ENCODE measurements at places on chromosomes 7 and 10. TPM values are rescaled to one million over a fixed set of nuclear protein-coding genes. Genes with fewer than 3 reads are reported as not detected.

- H3K4me3 ChIP-seq, result peak overlapping the region; percentile 21
- H3K4me1 ChIP-seq, result peaks cover 36% of the 10 kb centered on the region
- H3K27me3 ChIP-seq, result no peaks in the 10 kb centered on the region
- DNase-seq, result peak; percentile 60
- H3K27ac ChIP-seq, result peak overlapping the region; percentile 81
These were observed 70.1 kb downstream of the AMZ1 start for GRCh38 chr7:2757904-2758672.

DNA sequence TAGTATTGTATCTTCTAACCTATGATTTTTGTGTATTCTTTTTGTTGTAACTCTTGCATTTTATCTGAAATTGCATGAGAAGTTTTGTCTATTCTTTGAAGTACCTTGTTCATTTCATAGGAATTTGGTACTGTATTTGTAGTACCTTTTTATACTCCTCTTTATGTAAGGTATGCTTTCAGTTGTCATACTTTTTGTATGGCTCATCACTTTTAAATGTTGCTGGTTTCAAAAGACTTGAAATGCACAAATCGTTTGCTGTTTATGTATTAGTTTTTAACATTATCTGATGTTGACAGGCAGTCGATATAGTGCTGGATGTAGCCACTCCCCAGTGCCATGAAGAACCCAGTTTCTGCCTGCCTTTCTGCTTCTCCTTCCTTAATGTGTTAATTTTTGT is 158.1 kb downstream of the SDK1 start:
- peaks cover 37% of the 10 kb centered on the region for H3K4me1 ChIP-seq
- peaks cover 6% of the 10 kb centered on the region for H3K36me3 ChIP-seq
- H3K27ac ChIP-seq, result no peak overlapping the region
- no peak overlapping the region for H3K4me3 ChIP-seq
- H3K27me3 ChIP-seq, result no peaks in the 10 kb centered on the region
- DNase-seq, result no peak

- peaks cover 35% of the 10 kb centered on the region for H3K4me1 ChIP-seq
- no peaks in the 10 kb centered on the region for H3K27me3 ChIP-seq
- peaks cover 52% of the 10 kb centered on the region for H3K36me3 ChIP-seq
- peak overlapping the region; percentile 49 for H3K4me3 ChIP-seq
These were observed 179.3 kb downstream of the PFKFB3 start for GRCh38 chr10:6382081-6382480.

LRRC17 gene
- total RNA-seq, result 0.30 TPM

GRCh38 chr7:105246679-105247078 is 142.0 kb downstream of the SRPK2 start:
- H3K36me3 ChIP-seq, result peaks cover 2% of the 10 kb centered on the region
- H3K27me3 ChIP-seq, result no peaks in the 10 kb centered on the region
- no peak for DNase-seq
- H3K27ac ChIP-seq, result no peak overlapping the region

VPS41 gene
- total RNA-seq, result 50.8 TPM

DNA sequence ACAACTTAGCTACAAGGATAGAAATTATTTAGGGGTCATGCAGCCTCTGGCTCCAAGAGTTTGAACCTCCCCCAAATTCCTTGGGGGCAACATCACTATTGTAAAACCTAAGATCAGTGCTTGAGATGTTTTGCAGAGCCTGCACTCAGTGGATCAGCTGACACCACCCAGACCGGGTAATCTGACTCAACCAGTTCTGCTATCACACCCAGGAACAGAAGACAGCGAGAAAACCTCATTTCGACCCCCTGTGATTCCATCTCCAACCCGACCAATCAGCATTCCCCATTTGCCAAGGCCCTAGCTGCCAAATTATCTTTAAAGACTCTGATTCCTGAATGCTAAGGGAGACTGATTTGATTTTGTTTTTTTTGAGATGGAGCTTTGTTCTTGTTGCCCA is 5.2 kb downstream of the TACR2 start:
- DNase-seq, result no peak
- H3K27ac ChIP-seq, result peak overlapping the region; percentile 31
- no peak overlapping the region for H3K4me3 ChIP-seq
- H3K27me3 ChIP-seq, result no peaks in the 10 kb centered on the region

HOXA6 gene
- total RNA-seq, result not detected

- DNase-seq, result peak; percentile 12
- no peaks in the 10 kb centered on the region for H3K4me1 ChIP-seq
- H3K27me3 ChIP-seq, result peaks cover 10% of the 10 kb centered on the region
- H3K27ac ChIP-seq, result no peak overlapping the region
- no peak overlapping the region for H3K4me3 ChIP-seq
- no peaks in the 10 kb centered on the region for H3K36me3 ChIP-seq
These were observed 305.8 kb downstream of the PLXNA4 start for GRCh38 chr7:132270517-132270916.

DNA sequence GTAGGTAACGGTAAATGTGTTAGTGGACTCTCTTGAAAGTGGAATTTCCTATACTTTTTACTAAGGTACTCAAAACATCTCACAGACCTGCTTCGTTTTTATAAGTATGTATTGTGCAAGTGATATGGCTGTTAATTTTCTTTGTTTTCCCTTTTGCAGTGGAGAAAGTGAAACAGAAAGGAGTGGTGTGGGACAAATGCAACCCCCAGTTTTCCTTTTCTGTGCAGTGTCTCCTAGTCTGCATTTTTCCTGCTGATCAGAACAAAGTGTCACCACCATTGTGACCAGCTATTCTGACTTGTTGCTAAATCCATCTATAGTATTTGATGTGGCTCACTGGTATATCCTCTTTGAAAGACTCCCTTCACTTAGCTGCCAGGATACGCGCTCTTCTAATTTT is 410.0 kb downstream of the EXOC4 start:
- no peak overlapping the region for H3K4me3 ChIP-seq
- peak overlapping the region; percentile 43 for H3K27ac ChIP-seq
- peaks cover 10% of the 10 kb centered on the region for H3K4me1 ChIP-seq
- no peak for DNase-seq
- H3K27me3 ChIP-seq, result no peaks in the 10 kb centered on the region
- peaks cover 7% of the 10 kb centered on the region for H3K36me3 ChIP-seq

DNA sequence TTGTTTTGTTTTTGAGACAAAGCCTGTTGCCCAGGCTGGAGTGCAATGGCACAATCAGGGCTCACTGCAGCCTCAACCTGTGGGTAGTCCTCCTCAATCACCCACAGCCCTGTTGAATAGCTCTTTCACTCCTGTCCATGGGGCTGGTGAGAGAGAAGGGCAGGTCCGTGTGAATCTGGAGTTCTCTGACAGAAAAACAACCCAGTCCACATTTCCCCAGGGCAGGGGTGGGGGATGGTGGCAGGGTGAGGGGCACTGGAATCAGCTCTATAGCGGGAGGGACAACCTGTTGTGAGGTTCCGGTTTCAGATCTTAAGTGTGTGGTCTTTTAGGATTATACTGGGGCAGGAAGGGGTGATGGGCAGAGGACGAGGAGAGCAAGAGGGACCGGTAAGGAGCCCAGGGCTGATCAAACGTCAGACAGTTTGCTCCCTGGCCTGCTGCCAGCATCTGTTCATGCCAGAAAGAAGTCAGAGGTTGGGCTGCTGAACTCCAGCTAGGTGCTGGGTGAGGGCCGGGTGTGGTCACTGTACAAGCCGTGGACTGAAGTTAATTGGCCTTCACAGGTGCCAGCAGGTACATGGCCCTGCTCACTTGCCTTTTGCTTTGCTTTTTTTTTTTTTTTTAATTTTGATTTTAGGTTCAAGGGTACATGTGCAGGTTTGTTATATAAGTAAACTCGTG is 33.2 kb upstream of the MKRN1 start:
- H3K4me1 ChIP-seq, result no peaks in the 10 kb centered on the region
- H3K36me3 ChIP-seq, result no peaks in the 10 kb centered on the region
- H3K27me3 ChIP-seq, result no peaks in the 10 kb centered on the region
- DNase-seq, result no peak
- no peak overlapping the region for H3K27ac ChIP-seq

DNA sequence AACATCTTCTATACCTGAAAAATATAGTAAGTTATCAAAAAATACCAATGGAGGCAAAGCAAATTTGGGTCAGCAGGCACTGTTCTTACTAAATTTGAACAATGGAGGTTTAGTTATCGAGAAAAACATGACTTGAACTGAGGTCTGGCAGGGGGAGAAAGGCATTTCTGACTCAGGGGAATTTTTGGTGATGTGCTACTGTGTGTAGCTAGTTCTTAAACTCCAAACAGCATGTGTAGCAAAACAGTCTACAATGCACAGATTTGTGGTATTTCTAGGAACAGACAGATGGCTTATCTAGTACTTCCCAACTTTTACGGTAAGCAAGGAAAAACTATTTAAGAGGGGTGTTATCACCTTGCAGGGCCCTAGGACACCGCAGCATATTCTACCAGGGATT is 311.6 kb upstream of the LRRN3 start:
- peaks cover 2% of the 10 kb centered on the region for H3K4me1 ChIP-seq
- no peak overlapping the region for H3K27ac ChIP-seq
- H3K27me3 ChIP-seq, result no peaks in the 10 kb centered on the region
- H3K36me3 ChIP-seq, result no peaks in the 10 kb centered on the region
- no peak for DNase-seq
- no peak overlapping the region for H3K4me3 ChIP-seq

HTRA1 gene
- total RNA-seq, result not detected

GRCh38 chr7:142910031-142910433 is 23.5 kb downstream of the TRPV5 start:
- H3K27me3 ChIP-seq, result peaks cover 12% of the 10 kb centered on the region
- no peaks in the 10 kb centered on the region for H3K4me1 ChIP-seq
- no peaks in the 10 kb centered on the region for H3K36me3 ChIP-seq
- no peak overlapping the region for H3K27ac ChIP-seq
- no peak overlapping the region for H3K4me3 ChIP-seq

Data from activated CD4-positive, alpha-beta T cell treated with anti-CD3 and anti-CD28 coated beads, Interleukin-2, amount 10 ng/mL, durations not matched to agents 7 days and 5 days (primary cell).